ENCODE measurements at places on chromosomes 13 and 19.

DNA sequence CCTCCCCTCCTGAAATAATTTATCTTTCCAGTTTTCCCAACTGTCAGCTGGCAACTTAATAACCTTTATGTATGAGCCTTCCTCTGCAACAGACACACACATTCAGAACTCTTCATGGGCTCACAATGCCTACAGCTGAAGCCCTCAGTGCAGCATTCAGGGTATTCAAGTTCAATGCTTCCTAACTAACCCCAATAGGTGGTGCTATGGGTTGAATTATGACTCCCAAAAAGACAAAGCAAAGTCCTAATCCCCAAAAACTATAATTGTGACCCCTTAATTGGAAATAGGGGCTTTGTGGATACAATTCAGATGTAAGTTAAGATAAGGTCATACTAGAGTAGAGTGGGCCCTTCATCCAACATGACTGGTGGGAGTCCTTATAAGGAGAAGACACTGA is 202.2 kb downstream of the SUCLA2 start:
- DNase-seq = no peak

DNA sequence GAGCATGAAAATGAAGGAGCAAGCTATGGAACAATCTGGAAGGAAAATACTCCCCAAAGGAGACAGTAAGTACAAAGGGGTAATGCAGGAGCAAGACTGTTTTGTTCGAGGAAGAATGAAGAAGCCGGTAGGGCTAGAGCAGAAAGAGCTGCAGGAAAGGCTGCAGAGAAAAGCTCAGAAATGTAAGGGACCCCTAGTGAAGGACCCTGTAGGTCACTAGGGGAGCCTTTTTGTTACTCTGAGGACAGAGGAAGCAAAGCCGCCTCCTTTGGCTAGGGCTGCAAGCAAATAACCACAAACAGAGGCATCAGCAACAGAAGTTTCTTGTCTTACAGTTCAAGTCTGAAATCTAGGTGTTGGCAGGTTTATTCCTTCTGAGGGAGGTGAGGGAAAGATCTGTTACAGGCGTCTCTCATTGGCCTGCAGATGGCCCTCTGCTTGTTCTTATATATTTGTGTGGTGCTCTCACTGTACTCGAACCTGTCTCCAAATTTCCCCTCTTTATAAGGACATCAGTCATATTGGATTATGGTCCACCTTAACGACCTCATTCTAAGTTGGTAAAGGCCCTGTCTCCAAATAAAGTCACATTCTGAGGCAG is 362.3 kb downstream of the COG6 start:
- no peak for DNase-seq

DNA sequence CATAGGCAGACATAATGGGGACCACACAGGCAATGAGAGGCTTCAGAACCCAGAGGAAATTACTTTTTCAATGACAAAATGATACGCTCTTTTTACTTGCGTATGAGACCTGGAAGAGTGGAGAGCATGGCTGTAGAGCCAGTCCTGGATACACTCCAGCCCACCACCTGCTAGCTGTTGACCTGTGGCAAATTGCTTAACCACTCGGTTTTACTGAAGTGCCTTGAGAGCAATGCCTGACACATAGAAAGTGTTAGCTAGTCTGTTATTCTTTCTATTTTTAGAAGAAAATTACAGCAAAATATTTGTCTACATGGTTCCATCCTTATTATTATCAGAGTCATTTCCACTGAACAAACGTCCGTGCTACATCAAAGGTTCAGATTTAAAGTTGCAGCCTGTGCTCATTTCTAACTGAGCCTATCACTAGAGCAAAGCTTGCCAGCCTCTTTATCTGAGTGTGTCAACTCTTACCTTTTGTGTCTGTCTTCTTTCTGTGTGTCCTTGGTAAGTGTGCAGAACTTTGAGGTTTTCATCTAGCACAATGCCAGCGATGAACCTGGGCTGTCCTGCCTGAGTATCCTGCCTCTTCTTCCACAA is 9.6 kb upstream of the GPR183 start:
- DNase-seq = no peak

GRCh38 chr19:42343344-42344110 is 18.1 kb downstream of the MEGF8 start:
- no peak for DNase-seq

DNA sequence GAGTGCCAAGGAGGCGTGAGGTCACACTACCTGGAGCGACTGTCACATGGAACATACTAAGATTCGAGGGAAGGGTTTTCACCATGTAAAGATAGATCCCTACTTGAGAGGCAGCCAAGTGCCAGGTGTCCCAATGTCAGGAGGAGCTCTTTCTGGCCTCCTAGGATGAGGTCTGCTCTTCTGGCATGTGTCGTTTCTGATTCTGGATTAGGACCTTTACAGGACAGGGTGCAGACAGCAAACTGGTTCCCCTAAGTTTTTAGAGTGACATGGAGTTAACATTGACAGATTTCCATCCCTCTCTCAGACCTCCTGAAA is 75.3 kb downstream of the ZNF536 start:
- no peak for DNase-seq

- no peak for DNase-seq
These were observed 396.1 kb downstream of the EFNB2 start for GRCh38 chr13:106139377-106139776.

DNA sequence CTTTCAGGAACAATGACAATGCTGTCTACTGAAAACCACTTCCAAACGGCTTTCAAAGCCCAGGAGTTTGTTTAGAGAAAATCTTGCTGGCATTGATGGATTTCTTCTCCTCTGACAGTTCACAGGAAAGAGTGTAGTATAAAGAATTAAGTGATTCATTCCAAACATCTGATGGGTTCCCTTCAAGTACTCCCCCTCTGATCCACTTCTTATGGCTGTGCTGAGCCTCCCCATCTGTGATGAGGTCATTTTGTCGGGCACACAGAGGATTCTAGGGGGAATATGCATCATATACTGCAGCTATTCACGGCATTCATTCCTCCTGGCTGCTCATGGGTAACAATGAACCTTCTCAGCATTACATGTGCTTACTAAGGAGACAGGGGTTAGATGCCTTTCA is 107.9 kb downstream of the RGCC start:
- no peak for DNase-seq

- DNase-seq = no peak
These were observed 263.1 kb downstream of the FGF14 start for GRCh38 chr13:102138635-102139190.

DNA sequence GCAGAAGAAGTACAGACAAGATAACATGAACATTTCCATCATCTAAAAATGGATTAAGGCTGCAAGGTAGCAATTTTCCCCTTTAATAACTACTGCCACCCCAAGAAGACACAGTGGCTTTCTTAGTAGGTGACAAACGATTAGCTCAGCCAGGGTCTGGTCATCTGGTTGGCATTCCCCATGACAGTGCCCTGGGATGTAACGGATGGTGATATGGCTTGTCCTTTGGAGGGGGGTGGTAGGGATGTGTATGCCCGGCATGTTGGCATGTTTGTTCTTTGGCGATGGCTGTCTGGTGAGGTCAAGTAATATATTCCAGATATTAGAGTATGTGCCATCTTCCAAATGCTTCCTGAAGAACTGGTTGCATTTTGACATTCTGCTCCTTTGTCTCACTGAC is 135.6 kb upstream of the ZNF536 start:
- DNase-seq = no peak

DNA sequence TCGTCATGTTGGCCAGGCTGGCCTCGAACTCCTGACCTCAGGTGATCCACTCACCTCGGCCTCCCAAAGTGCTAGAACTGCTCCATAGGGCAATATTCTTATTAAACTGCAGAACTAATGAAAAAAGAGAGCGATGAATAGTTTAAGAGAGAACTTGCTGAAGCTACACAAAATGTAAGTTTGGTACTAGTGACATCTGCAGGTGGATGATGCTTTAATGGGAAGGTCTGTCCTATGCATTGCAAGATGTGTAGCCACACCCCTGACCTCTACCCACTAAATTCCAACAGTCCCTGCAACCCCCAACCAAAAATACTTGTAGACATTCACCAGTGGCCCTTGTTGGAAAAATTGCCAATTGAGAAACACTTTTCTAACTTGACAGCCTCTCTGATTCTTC is 117.8 kb downstream of the NALCN start:
- no peak for DNase-seq

- DNase-seq = peak; percentile 10
These were observed 454.5 kb downstream of the IRS2 start for GRCh38 chr13:109331898-109332297.

GRCh38 chr19:11088506-11089253 is 583 bp upstream of the LDLR start:
- DNase-seq = no peak

GRCh38 chr19:3537438-3538240 is 1.3 kb upstream of the TEKTIP1 start:
- no peak for DNase-seq

GRCh38 chr19:19399733-19400433 is 5.6 kb upstream of the GATAD2A start:
- DNase-seq = no peak

- no peak for DNase-seq
These were observed 36.6 kb downstream of the MUC16 start for GRCh38 chr19:8973501-8974091.

GRCh38 chr19:28960986-28961705 is 251.8 kb downstream of the UQCRFS1 start:
- no peak for DNase-seq

DNA sequence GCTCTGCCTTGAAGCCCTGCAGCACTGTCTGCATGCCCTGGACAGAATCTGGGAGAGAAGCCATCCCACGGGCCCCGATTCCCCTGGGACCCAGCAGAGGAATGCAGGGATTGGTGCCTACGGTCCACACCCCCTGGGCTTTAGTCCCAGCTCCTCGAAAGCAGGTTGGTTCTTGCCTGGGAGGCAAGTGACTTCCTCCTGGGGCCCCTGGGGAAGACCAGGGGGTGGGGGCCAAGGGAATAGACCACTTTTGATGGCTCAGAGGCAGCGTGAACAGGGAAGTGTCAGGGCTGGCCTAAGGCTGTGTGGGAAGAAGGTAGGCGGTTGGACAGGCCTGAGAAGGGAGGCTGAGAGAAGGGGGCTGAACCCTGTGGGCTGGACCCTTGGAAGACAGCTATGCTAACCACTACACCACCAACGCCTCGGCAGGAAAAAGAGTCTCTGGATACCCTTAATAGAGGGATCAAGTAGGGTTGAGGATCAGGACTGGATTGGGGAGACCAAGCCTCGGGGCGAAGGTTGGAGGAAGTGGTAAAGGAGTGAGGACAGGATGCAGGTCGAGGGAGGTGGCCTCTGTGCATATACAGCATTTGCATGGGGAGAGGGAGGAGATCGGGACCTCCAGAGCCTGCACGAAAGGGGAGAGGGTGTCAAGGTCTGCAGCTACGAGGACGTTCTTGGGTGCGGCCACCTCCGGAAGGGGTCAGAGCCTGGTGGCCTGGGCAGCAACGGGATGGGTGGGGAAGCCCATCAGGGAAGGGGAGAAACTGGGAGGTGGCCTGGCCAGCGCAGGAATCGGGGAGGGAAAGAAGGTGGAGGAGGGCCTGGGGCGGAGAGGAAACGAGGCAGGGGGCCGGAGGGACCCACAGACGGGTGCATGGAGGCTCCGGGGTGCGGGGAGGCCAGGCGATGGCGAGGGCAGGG is 709 bp downstream of the DPP9 start:
- DNase-seq = peak; percentile 26

- no peak for DNase-seq
These were observed 6.5 kb upstream of the MZF1 start for GRCh38 chr19:58579473-58580142.

- DNase-seq = no peak
These were observed 99.6 kb upstream of the MCF2L start for GRCh38 chr13:112869202-112870050.

GRCh38 chr19:49894879-49895565 is 1.7 kb downstream of the IL4I1 start:
- no peak for DNase-seq

- DNase-seq = no peak
These were observed 159.4 kb downstream of the NHLRC3 start for GRCh38 chr13:39197647-39198007.

GRCh38 chr13:27592865-27593264 is 27.5 kb downstream of the LNX2 start:
- no peak for DNase-seq

- no peak for DNase-seq
These were observed 91.0 kb upstream of the SLC15A1 start for GRCh38 chr13:98843482-98843877.

DNA sequence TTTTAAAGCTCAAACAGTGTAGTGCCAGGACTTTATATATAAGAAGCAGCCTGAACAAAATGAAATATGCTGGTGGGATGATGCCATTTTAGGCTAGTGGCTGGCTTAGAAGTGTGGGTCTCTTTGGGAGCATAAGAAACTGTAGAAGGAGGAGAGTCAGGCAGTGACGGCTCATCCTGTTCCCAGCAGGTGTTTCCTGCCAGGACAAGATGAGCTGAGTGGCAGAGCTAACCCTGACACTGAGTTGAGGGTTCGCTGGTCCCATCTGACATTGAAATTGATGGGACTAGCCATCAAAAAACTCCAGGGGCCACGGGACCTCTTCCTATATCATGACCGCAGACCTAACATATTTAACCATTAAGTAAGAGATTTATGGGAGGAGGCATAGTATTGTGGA is 51.3 kb downstream of the ESD start:
- no peak for DNase-seq

- DNase-seq = no peak
These were observed 11.5 kb downstream of the C13orf46 start for GRCh38 chr13:113962386-113962785.

DNA sequence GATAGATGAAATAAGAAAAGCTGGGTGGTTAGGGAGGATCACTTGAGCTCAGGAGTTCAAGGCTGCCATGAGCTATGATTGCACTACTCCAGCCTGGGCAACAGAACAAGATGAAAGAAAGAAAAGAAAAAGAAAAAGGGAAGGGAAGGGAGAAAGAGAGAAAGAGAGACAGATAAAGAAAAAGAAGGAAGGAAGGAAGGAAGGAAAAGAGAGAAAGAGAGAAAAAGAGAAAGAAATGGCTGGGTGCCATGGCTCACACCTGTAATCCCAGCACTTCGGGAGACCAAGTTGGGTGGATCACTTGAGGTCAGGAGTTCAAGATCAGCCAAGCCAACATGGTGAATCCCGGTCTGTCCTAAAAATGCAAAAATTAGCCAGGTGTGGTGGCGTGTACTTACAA is 21.1 kb downstream of the TEX101 start:
- no peak for DNase-seq

DNA sequence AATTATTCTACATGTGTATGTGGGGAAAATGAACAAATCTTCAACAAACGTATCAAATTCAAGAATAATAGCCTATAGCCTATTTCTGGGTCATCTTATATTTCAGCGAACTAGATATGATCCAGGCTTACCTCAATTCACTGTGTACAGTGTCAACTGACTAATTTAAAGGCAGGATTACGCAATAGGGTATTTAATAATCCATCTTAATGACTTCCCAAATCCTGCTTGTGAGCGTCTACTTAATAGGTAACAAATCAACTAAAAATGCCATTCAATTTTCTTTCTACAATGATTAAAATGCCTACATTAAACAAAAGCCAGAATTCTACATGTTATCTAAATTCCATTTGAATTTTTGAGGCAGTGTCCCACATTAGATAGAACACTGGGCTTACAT is 67.0 kb downstream of the USP12 start:
- no peak for DNase-seq

DNA sequence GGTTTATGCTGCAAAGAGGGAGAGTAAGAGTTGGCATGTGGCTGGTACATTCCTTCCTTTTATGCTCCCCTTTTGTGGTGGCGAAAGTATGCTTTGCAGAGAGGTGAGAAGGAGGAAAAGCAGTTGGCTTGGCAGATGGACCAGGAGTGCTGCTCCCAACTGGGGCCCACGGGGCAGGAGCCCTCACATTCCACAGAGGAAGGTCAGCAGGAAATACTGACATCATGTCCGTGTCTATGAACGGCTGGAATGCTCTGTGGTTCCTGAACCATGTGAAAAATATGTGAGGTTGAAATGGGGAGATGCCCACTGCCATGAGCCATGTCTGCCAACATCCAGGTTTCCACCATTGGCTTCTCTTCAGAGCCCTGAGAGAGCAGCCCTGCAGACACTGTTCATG is 33.3 kb upstream of the GAS6 start:
- DNase-seq = no peak

All from hypothalamus (tissue), 51 donors.